ENCODE measurements at places on chromosomes 2 and 18.

GRCh38 chr18:79496978-79497637, 101.4 kb downstream of the NFATC1 start:
- DNase-seq = no peak

DNA sequence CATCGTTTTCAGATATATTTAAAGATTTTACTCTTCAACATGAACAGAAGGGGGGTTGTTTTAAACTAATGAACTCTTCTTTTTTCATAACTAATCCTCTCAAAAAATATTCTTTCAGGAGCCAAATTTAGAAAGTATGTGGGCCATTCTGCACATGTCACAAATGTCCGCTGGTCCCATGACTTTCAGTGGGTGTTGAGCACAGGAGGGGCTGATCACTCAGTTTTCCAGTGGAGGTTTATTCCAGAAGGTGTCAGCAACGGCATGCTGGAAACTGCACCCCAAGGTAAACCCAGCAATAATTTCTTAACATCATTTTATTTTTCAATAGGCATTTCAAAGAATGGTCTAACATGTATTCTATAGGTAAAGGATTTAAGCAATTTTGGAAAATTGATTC, 136.0 kb downstream of the EML6 start:
- no peak for DNase-seq

- no peak for DNase-seq
Observed at GRCh38 chr2:131046918-131047652, 46.2 kb downstream of the FAM168B start.

DNA sequence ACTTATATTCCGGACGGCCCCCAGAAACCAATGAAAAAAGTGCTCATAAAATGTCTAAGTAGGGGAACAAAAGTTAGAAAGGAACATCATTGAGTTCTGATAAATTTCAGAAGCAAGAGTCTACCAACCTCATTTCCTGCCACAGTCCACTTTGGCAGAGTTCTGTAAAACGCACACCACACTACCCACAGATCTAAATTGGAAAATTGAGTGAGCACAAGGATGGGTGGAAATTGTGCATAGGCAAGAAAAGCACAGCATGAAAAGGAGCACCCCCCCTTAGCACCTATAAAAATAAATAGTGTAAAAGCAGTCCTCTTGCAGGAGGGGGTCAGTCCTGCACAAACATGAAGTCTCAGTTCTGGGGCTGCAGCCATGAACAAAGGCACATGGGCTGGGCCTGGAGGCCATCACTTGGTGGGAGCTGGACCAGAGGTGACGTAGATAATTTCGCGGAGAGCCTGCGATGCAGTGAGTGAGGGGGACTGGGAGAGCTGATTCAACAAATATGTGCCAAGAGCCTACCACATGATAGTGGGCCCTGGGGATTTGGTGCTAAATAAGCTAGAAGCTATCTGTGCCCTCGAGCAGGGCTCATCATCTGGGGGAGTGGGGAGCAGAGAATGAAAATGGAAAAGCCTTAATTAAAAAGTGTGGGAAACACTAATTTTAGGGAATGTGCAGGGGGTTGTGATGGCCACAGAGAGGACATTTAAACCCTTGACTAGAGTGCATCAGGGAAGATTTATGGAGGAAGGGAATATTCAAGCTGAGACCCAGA, 48.9 kb upstream of the SPP2 start:
- no peak for DNase-seq

DNA sequence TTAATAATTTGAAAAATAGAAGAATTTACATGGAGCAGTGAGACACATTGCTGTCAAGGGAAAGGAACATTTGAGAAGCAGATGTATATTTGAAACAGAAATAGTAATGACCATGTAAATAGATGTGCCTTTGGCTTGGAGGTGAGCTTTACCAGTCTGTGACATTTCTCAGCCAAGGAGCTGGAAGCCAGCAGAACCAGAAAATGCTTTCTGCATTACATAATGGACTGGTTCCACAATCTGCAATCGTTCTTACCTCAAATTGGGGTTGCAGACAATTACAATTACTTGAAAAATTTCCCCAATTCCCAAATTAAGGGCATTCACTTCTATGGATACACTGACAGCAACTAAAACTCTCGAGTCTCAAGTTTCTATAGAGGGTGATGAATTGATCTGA, 59.7 kb downstream of the HNMT start:
- DNase-seq = no peak

DNA sequence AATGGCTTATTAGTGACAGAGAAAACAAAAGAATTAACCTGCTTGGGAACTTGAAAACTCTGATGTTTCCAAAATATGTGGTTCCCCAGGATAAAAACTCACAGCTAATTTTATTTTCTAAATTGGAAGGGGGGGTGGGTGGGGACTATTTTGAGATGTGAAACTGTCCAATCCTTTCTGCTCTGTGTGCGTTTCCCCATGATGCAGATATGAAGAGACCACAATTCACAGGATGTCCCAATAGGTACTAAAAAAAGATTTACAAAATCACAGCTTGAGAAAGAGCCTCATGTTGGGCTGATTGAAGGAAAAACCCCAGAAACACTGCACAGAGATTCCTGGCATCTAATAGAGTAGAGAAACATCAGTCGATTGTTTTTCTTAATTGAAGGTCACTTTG, 273.2 kb downstream of the ARHGAP15 start:
- DNase-seq = no peak

- no peak for DNase-seq
Observed at GRCh38 chr2:202022755-202023154, 10.9 kb upstream of the FZD7 start.

GRCh38 chr18:10032331-10033015, 118.7 kb downstream of the VAPA start:
- DNase-seq = peak; percentile 8

- DNase-seq = no peak
Observed at GRCh38 chr2:42843131-42843530, 50.7 kb upstream of the HAAO start.

GRCh38 chr2:11366326-11366741, 21.9 kb upstream of the ROCK2 start:
- DNase-seq = no peak

DNA sequence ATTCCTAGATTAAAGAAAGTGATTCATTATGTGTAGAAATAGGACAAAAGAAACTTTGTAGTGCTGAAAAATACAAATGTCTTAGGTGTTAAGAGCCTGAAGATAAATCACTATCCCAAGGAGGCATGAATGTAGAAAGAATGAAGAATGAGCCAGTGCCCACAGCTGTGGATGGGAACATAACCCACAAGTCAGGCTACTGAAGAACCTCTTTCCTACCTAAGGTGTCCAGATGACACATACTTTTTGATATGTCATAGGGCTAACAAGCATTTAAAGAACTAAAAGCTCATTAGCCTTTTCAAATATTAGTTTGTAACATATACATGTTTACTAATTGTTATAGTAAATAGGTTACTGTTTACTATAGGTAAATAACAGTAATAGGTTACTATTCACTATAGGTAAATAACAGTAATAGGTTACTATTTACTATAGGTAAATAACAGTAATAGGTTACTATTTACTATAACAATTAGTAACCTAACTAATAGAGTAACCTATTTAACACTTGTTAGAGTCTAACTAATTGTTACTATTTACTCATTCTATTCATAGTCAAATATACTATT, 275.0 kb upstream of the KYNU start:
- DNase-seq = no peak

DNA sequence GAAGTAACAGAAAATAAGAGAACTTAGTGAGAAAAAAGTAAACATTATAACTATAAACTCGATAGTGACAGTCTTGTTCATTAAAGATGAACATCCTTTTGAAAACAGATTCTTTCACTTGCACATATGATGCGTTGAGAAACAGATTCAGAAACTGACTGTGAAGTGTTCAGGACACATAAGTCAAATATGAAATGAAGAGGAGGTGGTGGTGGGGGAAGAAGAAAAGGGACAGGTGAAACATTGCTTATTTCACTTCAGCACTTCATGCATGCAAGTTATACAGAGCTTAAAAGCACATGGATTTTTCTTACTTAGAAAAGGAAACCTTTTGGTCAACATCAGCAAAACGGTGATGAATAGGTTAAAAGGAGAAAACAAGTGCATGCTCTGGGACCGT, 42.5 kb downstream of the STAT4 start:
- DNase-seq = no peak

- DNase-seq = peak; percentile 61
Observed at GRCh38 chr2:241788572-241788971, 11.9 kb downstream of the GAL3ST2 start.

DNA sequence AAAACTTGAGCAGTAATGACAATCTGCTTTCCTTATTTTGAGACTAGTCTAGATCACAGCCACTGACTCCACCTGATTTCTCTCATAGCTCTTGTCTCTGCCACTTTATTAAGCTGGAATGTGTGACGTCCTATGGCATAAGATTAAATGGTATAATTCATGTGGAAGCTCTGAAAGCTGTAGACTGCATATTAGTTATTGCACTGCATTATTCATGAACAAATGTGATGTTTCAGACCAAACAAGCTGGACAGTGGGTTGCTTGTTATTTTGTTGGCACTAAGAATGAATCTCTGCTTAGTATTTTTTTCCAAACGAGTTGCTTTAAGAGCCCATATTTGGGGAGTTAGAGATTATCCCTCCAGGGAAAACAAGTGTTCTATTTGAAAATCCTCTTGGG, 1218.5 kb downstream of the SUCLG1 start:
- DNase-seq = no peak

GRCh38 chr2:121810959-121811853, 55.8 kb downstream of the TSN start:
- DNase-seq = no peak

DNA sequence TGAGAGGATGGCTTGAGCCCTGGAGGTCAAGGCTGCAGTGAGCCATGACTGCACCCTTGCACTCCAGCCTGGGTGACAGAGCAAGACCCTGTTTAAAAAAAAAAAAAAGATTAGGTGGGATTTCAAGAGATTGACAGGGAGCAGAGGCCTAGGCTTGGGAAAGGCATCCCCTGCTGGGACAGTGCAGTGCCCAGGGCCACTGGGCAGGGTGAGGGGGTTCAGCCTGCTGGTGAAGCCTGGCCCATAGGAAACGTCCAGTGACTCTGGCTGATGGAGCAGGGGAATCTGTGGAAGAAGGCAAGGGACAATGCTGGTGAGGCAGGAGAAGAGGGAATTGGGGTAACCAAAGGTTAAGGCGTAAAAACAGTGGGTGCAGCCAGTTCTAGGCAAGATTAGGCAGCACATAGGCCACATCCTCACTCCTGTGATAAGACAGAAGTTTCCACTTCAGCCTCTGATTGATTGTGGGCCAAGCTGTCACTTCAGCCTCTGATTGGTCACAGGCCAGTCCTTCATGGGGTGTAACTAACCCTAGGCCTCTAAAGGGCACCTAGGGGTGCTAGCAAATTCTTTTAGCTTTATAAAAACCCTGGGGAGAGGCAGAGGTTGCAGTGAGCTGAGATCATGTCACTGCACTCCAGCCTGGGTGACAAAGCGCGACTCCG, 128.6 kb downstream of the MSH2 start:
- no peak for DNase-seq

- DNase-seq = no peak
Observed at GRCh38 chr2:98087447-98088020, 567 bp downstream of the VWA3B start.

DNA sequence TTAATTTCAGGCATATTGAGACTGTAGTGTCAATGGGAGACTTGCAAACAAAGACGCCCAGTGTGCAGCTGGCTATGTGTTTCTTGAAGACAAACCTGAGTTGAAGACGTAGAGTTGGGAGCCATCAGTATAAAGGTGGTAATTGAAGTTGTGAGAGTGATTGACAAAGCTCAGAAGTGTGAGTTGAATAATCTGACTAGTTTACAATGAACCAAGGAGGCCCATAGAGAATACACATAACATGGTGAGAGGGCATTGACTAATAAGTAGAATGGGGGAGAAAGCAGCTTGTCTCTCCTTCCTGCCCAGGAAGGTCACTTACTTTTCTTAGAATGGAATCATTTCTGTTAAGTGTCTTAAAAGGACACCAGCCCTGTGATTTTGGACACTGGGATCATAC, 14.1 kb downstream of the SP110 start:
- DNase-seq = no peak

GRCh38 chr2:44351676-44352075, 9.6 kb downstream of the PREPL start:
- no peak for DNase-seq

DNA sequence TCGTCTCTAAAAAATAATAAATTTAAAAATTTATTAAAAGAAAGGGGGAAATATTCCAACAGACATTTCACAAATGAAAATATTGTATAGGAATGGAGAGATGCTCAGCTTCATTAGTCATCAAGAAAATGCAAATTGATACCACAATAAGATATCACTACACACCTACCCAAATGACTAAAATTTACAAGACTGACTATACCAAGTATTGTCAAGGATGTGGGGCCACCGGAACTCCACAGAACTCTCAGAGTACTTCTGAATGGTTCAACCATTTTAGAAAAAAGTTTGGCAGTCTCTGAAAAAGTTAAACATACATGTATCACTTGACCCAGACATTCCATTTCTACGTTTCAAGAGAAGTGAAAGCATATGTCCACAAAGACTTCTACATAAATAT, 163.4 kb downstream of the EHBP1 start:
- DNase-seq = no peak

DNA sequence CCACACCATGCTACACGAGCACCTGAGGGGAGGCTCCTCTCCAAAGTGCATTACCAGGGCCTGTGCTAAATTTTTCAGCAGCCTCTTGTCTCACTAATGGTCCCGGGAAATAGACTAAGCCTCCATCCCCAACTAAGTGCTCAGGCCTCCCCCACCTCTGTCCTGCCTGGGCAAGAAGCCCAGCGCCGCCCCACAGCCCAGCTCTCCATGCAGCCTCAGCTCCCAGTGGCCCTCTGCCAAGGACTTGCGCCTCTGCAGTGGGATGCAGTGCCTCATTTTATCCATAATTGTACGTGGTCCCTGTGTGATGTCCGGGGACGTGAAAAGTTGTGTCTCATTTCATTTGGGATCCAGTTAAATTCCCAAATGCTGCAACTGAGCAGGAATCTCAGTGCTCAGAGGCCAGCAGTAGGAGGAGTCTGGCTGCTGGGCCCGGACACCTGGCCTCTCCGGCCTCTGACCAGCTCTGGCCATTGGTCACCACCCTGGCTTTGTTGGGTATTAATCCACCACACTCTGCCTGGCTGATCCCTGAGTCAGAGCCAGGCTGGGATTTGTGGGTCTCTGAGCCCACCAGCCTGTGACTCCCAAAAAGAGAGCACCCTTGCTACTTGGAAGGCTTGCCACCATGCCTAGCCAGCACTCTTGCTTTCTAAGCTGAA, 11.4 kb upstream of the STEAP3 start:
- DNase-seq = no peak

DNA sequence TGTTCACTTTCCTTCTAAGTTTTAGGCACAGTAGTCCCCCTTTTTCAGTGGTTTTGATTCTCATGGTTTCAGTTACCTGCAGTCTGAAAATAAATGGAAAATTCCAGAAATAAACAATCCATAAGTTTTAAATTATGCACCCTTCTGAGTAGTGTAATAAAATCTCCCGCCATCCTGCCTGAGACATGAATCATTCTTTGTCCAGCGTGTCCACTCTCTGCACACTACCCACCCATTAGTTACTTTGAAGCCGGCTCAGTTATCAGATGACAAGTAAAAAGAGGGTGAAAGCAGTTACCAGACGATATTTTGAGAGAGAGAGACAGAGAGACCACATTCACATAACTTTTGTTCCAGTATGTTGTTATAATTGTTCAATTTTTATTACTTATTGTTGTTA, 400.5 kb downstream of the TMX3 start:
- no peak for DNase-seq

GRCh38 chr2:27025861-27026851, 6.6 kb upstream of the TMEM214 start:
- DNase-seq = no peak
